A375 (cell line): ENCODE measurements at places on chromosomes 6 and 20. TPM values are rescaled to one million over a fixed set of nuclear protein-coding genes. Genes with fewer than 3 reads are reported as not detected.

Gene UBD
- 0.40 and 1.4 TPM in 2 replicates for total RNA-seq

Gene TAAR8
- not detected in 2 replicates for total RNA-seq

Gene SPDEF
- total RNA-seq, result 0.19 TPM in 1 of 2 replicates, not detected in the other

Gene KCNK16
- total RNA-seq, result not detected in 2 replicates

Gene RUNX2
- 1.4 and 1.5 TPM in 2 replicates for total RNA-seq

Gene RBM12
- 61.0 and 75.9 TPM in 2 replicates for total RNA-seq

Gene FILIP1
- total RNA-seq, result 0.11 TPM in 1 of 2 replicates, not detected in the other

Gene SLC22A1
- total RNA-seq, result 0.05 TPM in 1 of 2 replicates, not detected in the other

Gene SLC12A5
- not detected in 2 replicates for total RNA-seq

Gene TSPO2
- not detected in 2 replicates for total RNA-seq

Gene MYCT1
- not detected in 2 replicates for total RNA-seq

Gene ADGB
- total RNA-seq, result not detected in 2 replicates

Gene FANCE
- 11.0 and 12.6 TPM in 2 replicates for total RNA-seq

Gene NRN1
- total RNA-seq, result 4.0 and 6.1 TPM in 2 replicates
